ENCODE measurements at places on chromosomes 11 and 22. TPM values are rescaled to one million over a fixed set of nuclear protein-coding genes. Genes with fewer than 3 reads are reported as not detected.
A peak's percentile ranks its signal among the peaks of the same experiment; 100 is the strongest.

GRCh38 chr11:8267831-8268529 lies 4.3 kb upstream of the LMO1 start:
- DNase-seq = no peak

MMP12 gene
- total RNA-seq = not detected

GRCh38 chr11:82862379-82862778 lies 37.9 kb downstream of the PRCP start:
- no peak for DNase-seq

DNA sequence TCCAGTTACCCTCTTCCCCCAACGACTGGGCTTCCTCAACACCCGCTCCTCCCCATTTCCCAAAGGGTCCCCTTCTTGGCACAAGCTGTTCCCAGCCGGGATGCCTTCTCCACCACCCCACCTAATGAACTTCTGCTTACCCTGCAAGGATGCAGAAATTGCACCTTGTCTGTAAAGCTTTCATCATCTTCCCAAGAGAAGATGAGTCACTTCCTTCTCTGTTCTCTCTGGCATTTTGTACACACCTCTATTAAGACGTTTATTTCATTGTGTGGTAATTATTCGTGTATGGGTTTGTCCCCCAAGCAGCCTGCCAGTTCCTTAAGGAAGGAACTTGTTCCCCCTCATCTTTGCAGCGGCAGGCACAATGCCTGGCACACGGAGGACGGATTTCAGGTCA lies 351.1 kb downstream of the CADM1 start:
- peak; percentile 33 for DNase-seq

- DNase-seq = no peak
Observed at GRCh38 chr11:44542372-44542771, 23.1 kb upstream of the CD82 start.

DNA sequence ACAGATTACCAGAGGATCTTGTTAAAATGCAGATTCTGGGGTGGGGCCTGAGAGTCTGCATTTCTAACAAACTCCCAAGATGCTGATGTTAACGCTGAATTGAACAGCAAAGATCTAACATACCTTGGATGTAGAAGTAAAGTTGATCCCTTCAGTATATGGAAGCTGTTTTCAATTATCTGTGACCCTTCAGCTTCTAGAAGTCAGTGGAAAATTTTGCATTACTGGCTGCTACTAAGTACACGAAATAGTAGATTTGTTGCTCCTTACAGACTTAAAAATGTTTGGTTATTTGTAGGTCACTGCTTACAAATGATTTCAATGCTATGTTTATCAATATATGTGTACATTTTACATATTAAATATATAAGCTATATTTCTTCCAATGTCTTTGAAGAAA lies 107.4 kb downstream of the ARHGAP42 start:
- no peak for DNase-seq

- no peak for DNase-seq
Observed at GRCh38 chr11:106683435-106683834, 334.8 kb downstream of the GUCY1A2 start.

CRACR2B gene
- 0.54 TPM for total RNA-seq

GRCh38 chr22:20297414-20298109 lies 22.3 kb downstream of the DGCR6L start:
- no peak for DNase-seq

DNA sequence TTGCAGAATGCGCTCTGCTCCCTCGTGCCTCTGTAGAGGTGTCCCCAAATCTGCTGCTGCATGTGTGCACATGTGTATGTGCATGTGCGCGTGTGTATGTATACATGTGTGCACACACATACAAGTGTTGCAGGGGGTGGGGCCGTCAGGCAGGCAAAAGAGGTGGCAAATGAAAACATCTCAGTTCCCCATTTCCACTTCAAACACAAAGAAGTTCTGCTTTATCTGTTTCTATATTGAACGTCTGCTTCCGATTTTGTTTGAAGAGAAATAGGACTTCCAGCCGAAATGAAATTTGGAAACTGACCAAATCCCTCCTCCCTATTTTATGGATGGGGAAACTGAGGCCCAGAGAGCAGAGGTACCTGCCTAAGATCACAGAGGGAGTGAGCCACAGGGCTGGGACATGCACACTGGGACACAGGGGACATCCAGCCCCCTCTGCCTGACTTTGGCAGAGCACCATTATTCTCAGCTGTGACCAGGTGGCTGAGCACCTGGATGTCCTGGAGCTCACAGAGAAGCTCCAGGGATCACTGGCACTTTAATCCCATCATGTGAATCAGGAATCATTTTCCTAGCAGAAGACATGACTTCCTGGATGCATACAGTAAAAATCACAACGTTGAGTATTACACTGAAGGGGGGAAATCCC lies 41.2 kb upstream of the ALX4 start:
- DNase-seq = no peak

DNA sequence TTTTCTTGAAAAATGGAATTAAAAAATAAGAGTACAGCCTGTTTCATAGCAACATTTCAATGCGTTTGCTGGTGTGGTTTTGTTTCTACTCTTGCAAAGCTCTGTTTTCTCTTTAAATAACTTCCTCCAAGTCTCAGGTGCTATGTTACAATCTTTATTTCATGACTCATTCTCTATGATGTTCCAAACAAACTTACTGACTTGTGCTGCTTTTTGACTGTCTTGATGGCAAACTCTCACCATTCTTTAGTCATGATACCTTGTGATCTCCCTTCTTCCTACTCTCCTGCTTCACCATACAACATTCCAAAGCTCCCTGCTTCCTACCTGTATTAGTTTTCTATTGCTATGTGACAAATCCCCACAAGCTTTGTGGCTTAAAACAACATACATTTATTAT lies 166.1 kb downstream of the C11orf91 start:
- peak; percentile 63 for DNase-seq

- no peak for DNase-seq
Observed at GRCh38 chr11:37402663-37403062, 804.6 kb upstream of the RAG2 start.

Measured in IMR-90 (cell line).